ENCODE measurements at places on chromosomes 11 and 22.

GRCh38 chr22:43388420-43388851 lies 23.4 kb upstream of the MPPED1 start:
- peak; percentile 89 for DNase-seq

- DNase-seq: peak; percentile 34
Observed at GRCh38 chr22:47219789-47220188, 457.3 kb downstream of the TBC1D22A start.

DNA sequence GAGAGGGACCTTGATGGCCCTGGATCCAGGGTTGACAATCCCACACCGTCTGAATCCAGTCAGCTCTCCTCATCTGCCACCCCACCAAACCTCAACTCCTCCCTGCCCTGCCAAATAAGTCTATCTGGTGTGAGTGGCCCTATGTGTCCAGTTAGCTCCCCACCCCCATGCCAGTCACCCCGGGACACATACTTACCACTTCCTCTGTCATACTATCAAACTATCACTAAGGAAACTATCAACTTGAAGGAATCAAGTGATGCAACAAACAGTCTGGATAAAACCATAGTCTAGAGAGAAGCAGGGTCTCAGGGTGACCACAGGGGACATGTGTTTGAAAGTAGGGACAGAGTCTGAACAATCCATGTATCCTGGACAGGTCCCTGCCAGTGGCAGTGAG lies 13.2 kb upstream of the CSF2RB start:
- DNase-seq: no peak

DNA sequence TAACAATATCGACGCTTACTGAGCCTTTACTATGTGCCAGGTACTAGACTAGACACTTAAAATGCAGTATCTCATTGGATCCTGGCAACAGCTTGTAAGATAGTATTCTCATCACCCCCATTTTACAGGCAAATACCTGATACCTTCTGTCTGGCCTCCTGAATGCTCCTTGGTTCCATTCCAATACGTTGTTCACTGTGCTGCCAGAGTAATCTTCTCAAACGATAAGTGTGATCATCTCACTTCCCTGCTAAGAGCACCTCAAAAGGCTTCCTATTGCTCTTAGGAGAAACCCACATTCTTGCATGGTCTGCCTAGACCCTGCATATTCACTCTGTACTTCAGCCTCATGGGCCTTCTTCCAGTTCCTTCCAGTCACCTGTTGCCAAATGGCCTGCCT lies 1.3 kb upstream of the NRIP3 start:
- DNase-seq: no peak

GRCh38 chr11:111230122-111230465 lies 15.4 kb upstream of the POU2AF2 start:
- DNase-seq: no peak

- DNase-seq: no peak
Observed at GRCh38 chr11:8035200-8035855, 45.7 kb upstream of the TUB start.

GRCh38 chr22:29480512-29481264 lies 670 bp downstream of the NEFH start:
- no peak for DNase-seq

DNA sequence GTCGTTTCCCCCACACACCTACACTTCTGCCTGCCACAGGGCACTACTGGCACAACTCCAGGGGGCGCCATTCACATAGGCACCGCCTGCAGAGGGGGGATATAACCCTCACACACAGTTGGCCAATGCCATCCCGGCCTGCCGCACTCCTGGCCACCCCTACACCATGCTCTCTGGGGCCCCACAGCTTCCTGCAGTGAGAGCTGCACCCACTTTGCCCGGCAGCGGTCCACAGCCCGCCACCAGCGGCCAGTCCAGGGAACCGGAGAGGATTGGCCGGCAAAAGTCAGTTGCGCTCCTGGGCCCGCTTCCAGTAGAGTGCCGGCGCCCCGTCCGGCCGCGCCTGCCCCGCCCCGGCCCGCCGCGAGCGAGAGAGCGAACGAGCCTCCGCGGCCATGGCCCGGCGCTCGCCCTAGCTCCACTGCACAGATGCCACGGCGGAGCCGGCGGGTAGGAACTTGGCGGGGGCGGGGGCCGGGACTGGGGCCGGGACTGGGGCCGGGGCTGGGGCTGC lies 25.6 kb upstream of the SUSD2 start:
- DNase-seq: peak; percentile 86

DNA sequence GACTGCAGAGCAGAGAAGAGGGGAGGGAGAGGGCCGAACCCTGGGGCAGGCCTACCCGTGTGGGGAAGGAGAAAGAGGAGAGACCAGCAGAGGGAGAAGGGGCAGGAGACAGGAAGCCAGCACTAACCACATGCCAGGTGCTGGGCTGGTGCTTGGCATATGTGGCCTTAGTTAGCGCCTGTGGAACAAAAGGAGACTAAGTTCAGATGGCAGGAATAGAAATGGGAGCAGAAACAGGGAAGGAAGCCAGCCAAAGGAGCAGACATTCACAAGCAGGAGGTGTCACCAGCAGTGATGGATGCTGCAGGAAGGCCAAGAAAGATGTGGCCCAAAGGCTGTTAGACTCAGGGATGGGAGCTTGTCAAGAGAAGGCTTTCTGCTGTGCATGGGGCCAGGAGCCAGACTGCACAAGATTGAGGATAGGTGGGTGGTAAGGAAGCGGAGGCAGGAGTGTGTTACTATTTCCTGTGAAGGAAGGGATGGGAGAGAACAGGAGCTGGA lies 26.7 kb downstream of the TREH start:
- DNase-seq: no peak

GRCh38 chr11:109783840-109784239 lies 309.4 kb upstream of the ZC3H12C start:
- no peak for DNase-seq

DNA sequence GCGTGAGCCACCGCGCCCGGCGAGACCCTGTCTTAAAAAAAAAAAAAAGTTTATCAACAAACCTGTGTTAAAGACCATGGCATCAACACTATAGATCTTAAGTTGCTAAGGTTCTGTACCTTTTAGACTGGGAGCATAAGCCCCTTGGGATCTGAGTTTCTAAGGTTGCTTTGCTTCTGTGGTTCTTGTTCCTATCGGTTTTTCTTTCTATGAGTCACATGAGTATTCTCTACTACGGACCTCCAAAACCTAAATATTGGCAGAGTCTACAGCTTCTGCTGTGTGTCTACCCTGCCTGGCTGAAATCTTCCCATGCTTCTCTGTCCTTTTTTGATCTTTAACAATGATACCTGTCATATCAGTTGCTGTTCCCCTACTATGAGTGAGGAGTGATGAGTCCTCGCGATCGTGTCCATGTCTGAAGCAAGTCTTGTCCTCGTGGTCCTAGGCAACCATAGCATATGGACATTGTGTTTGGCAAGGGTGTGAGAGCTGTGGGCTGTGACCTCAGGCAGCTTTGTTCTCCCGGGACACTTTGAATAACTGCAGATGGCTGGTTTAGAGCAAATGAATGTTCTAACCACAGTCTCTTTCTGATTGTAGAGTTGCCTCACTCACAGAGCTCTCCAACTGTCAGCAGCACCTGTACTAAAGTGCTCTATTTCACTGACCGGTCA lies 9.0 kb upstream of the DLAT start:
- no peak for DNase-seq

DNA sequence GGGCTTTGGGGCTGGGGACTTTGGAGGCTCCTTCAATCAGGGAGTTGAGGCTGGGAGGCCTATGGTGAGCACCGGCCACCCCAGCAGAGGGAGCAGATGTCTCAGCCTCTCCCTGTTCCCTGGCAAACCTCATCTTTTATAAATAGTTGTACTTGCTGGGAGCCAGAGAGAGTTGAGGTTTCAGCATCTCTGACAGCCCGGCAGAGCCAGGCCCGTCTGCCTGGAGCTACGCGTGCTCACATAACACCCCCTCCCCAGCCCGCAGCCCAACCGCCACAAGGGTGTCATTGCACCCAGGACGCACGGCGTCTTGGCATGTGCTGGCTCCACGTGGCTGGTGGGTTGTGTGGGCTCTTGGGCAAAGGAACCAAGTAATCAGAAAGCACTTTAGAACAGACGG lies 127.1 kb downstream of the CHST1 start:
- DNase-seq: no peak

GRCh38 chr22:22025320-22026156 lies 43.0 kb upstream of the TOP3B start:
- DNase-seq: no peak

DNA sequence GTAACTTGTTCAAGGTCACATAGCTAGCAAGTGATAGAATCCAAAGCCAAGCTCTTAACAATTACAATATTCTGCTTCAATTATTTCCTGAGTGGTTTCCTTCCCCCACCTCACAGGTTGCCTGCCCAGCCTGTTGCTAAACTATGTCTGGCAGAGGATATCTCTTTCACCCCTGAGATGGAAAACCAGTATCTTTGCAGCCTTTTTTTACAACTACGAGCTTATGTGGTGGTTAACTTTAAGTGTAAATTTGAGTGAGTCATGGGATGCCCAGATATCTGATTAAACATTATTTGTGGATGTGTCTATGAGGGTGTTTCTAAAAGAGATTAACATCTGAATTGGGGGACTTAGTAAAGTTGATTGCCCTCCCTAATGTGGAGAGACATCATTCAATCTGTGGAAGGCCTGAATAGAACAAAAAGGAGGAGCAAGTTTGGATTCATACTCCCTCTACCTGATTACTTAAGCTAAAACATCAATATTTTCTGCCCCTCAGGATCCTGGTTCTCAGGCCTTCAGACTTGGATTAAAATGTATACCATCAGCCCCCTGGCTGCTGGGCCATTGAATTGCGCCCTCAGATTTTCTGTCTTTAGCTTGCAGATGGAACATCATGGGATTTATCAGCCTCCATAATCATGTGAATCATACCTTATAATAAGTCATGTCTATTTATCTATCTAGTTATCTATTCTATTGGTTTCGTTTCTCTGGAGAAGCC lies 911.9 kb downstream of the METTL15 start:
- DNase-seq: no peak

GRCh38 chr11:76044750-76045320 lies 161.5 kb downstream of the WNT11 start:
- no peak for DNase-seq

GRCh38 chr22:28141614-28142013 lies 222.6 kb upstream of the PITPNB start:
- no peak for DNase-seq

DNA sequence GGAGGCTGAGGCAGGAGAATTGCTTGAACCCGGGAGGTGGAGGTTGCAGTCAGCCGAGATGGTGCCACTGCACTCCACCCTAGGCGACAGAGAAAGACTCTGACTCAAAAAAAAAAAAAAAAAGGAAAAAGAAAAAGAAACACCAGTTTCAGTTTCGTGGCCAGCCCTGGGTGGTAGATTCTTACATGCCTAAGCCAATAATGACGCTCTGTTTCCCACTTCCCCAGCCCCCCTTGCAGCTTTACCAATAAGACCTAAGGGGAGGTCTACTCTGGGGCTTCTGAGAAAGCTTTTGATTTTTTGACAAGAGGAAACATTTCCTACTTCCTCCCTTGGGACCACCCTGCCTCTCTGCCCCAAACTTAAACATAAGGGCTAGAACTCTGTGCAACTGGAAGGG lies 30.0 kb upstream of the PTPRJ start:
- no peak for DNase-seq

- no peak for DNase-seq
Observed at GRCh38 chr11:79195209-79195608, 245.6 kb downstream of the TENM4 start.

DNA sequence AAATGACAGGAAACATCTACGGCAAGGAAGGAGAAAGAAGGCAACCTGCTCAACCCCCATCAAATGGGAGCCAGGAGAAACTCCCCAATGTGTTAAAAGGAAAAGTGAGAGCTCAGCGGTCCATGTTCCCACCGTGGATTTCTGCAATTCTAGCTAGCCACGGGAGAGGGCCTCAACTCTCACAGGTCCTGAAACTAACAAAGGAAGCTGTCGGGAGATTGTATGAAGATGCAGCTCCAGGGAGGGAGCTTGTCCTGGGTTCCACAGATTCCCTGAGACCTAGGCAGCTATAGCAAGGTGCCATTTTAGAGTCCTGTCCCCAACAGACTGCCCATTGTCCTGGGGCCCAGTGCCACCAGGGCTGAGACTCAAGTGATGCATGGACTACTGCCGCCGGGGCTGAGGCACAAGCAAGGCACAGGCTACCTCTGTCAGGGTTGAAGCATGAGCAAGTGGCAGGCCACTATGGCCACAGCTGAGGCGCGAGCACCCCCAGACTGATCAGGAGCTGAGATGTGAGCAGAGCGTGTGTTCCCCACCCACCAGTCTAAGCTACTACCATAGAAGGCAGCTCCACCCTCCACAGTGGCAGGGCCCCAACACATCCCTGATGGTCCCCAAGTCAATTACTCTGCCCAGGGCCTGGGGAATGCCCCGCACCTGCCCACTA lies 31.3 kb downstream of the RSF1 start:
- DNase-seq: no peak

DNA sequence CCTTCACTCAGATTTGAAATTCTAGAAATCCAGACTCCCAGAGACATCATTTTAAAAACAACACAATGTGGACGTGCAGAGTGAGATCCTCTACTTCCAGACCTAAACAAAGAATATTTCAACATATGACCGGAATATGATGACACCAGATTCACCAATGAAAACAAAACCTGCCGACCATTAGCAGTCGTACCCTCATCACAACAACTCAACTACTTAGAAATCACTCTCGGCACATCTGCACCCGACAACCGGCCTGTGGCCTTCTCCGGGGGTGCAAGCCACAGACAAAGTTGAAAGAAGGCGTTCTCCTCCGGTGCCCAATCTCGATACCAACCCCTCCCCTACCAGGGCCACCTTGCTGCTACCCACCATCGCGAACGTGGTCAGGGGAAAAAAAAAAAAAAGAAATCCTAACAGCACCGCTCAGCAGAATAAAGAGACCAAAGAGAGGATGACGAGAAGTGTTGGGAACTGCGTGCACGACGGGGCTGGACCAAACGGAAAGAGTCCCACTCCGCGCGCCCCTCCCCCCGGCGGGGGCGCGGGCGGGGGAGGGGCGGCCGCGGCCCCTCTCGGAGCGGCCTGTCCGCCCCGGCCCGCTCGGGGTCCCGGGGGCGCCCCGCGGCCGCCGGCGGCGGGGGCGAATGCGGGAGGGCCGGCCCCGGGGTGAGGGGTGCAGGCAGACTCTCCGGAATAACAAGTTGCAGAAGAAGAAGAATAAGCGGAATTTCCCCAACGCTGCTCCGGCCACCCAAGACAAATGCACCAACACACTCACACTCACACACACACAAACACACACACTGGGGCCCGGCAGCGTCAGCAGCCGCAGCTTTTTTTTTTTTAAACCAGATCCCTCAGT lies 1.7 kb downstream of the PHF21A start:
- DNase-seq: peak; percentile 74

- no peak for DNase-seq
Observed at GRCh38 chr11:133897331-133897650, 52.0 kb upstream of the SPATA19 start.

GRCh38 chr22:17990942-17991341 lies 33.4 kb downstream of the MICAL3 start:
- peak; percentile 43 for DNase-seq

DNA sequence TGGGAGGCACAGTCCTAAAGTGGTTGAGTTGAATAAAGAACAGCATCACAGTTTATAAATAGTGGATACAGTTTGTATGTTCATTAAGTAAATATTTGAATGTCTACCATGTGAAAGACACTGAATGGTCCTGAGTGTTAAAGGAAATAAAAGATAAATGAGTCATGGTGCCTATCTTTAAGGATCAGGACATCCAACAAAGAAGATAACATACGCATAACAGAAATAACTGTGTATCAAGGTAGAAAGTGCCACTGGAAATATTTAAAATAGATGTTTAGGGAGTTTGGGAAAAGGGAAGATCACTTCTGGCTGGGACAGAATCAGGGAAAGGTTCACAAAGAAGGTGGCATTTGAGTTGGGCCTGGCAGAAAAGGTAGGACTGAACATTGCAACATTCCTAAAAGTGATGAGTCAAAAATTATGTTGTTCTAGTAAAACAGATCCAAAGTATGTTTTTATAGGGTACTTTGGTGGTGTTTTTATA lies 41.5 kb downstream of the CSTPP1 start:
- DNase-seq: no peak

Data from sciatic nerve (tissue), 2 donors.